ENCODE measurements at places on chromosomes 2 and 18. TPM values are rescaled to one million over a fixed set of nuclear protein-coding genes. Genes with fewer than 3 reads are reported as not detected.

Gene TRIM43
- total RNA-seq = not detected

Gene RBM44
- total RNA-seq = 0.63 TPM

Gene EML6
- total RNA-seq = 2.3 TPM

Gene KIF5C
- total RNA-seq = 19.8 TPM

Gene EHBP1
- total RNA-seq = 23.1 TPM

Gene TNS1
- 1.1 TPM for total RNA-seq

Gene FAM124B
- total RNA-seq = not detected

Gene GKN2
- not detected for total RNA-seq

Gene DSG1
- not detected for total RNA-seq

Gene ELOA2
- not detected for total RNA-seq

Gene IGFBP2
- total RNA-seq = 1.1 TPM

Measured in CD8-positive, alpha-beta memory T cell (primary cell).